NCI-H2081 treated with DMSO at 0.1 percent for 48 hours (cell line): ENCODE measurements at places on chromosomes 7 and 10.

DNA sequence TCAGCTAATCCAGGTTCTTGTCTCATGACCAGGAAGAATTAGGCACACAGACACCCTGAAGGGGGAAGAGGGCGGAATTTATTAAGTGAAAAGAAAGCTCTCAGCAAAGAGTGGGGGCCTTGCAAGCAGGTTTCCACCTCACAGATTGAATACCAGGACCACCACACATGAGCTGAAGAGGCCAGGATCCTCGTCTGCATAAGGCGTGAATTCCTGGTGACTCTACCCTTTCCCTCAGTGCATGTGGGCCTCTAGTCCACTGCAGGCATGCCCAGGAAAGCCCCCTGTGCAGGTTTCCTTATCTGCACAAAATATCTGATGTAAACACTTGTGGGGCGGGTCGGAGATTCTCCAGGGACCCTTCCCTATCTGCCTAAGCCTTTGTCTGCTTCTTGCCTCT, 782.1 kb upstream of the LRRN3 start:
- no peak for DNase-seq

- DNase-seq: no peak
These were observed 12.1 kb upstream of the MYL7 start for GRCh38 chr7:44152971-44153947.

DNA sequence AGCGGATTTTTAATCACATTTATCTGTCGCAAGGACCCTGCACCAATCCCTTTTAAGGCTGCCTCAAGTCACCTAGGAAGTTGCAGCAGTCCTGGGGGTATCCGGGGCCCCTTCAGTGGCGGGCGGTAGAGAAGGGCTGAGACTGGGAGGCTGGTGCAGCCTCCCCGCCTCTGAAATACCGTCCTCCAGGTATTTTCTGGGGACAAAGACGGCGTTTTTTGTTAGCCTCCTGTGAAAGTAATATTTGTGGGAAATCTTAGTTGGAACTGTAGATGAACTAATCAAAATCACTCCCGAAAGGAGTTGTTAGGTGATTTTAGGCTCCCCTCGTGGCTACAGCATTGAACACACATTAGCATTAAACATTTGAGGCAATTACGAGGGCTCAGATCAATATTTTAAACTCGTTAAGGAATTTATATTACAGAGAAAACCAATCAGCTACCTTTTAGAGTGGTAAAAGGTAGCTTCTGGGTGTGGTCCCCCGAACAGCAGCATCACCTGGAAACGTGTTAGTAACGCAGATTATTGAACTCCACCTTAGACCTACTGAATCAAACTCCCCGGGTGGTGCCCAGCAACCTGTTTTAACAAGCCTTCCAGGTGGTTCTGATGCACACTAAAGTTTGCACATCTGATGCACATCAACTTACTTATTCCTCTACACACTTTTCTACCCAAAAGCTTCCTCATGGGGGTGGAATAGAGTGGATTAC, 530 bp upstream of the ANXA7 start:
- DNase-seq: no peak

- no peak for DNase-seq
These were observed 83.1 kb downstream of the ITIH5 start for GRCh38 chr10:7583626-7584025.

- no peak for DNase-seq
These were observed 176.9 kb downstream of the SH2D4B start for GRCh38 chr10:80714566-80714965.

DNA sequence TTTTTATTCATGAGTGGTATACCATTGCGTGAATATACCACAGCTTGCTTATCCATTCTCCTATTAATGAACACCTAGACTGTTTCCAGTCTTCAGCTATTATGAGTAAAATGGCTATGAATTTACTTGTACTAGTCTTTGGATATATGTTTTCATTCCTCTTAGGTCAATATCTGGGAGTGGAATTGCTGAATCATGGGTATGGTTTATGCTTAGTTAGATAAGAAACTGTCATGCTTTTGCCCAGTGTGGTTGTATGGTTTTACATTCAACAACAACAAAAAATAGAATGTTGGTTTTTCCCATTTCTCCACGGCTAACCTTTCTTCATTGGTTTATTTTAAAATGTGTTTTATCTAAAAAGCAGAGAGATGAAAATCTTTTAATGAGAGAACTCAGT, 308.3 kb downstream of the PHF14 start:
- no peak for DNase-seq
